Type B pancreatic cell (in vitro differentiated cells): ENCODE measurements at places on chromosomes 7 and 10.

GRCh38 chr10:125127110-125127509 lies 33.3 kb downstream of the CTBP2 start:
- no peak for DNase-seq

GRCh38 chr7:5774136-5774535 lies 7.3 kb downstream of the RNF216 start:
- no peak for DNase-seq

- no peak for DNase-seq
Observed at GRCh38 chr10:28250782-28251181, 52.1 kb downstream of the MPP7 start.

GRCh38 chr7:101778026-101778580 lies 39.3 kb upstream of the CUX1 start:
- DNase-seq: no peak

DNA sequence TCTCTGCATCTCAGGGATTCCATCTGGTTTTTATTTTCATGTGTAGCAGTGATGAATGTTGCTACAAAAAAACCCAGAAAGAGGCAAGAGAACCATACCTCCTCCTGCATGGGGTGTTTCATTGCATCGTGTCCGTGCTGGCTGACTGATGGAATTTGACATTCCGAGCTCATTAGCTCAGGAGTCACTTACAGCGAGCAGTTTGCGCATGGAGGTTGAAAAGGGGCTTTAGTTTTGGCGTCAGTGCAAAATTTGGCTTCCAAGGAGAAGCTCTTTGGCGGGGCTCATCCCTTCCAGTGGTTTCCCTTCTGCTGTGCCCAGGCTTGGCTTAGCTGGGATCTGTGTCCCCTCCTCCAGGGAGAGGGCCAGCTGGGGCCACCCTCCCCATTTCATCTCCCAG lies 25.8 kb downstream of the EMX2 start:
- no peak for DNase-seq

GRCh38 chr7:87220734-87221215 lies 1.2 kb upstream of the TMEM243 start:
- DNase-seq: no peak

GRCh38 chr7:142813226-142813625 lies 41.6 kb upstream of the EPHB6 start:
- no peak for DNase-seq
